Kidney (tissue), 22 donors: ENCODE measurements at places on chromosomes 7 and 10. TPM values are rescaled to one million over a fixed set of nuclear protein-coding genes. Genes with fewer than 3 reads are reported as not detected.

- no peaks in the 10 kb centered on the region for H3K27me3 ChIP-seq
- H3K4me1 ChIP-seq = no peaks in the 10 kb centered on the region
- H3K27ac ChIP-seq = no peak overlapping the region
- no peak overlapping the region for H3K4me3 ChIP-seq
Measured at GRCh38 chr7:28484606-28484935, 72.3 kb downstream of the CREB5 start.

DNA sequence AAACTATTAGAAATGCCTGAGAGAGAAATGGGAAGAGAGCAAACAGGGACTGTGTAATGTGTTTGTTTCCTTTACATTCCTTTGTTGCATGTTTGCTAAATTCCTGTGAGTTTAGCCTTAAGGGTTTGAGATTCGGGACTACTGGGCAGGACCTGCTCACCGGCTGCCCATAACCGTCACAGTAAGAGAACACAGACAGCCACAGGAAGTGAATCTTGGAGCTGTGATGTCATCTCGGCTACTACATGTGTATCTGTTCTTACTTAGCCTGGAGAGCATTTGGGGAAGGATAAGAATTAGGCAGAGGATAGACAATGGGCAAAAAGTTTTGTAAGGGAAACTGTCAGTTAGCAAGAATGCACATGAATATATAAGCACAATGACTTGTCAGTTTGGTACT is 485.1 kb upstream of the KLF6 start:
- no peak overlapping the region for H3K4me3 ChIP-seq

DNA sequence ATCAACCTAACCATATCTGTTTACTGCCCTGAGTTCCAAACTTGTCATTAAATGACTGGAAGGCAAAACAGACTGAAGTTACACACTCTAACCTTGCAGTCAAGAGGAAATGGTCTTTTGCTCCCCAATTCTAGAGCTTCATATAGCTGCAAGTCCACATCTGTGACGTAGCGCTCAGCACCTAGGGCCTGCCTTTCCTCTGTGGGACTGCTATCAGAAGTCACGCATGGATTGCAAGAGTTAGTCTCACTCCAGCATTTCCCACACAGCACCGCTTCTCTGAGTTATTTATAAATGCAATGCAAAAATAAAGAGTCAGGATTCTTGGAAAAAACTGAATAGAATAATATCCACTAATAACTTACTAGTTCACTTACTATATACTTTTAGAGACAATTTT is 96.9 kb downstream of the ELMO1 start:
- no peaks in the 10 kb centered on the region for H3K36me3 ChIP-seq
- no peaks in the 10 kb centered on the region for H3K27me3 ChIP-seq
- DNase-seq = no peak
- no peaks in the 10 kb centered on the region for H3K4me1 ChIP-seq

GRCh38 chr7:36684954-36685353 is 39.3 kb downstream of the AOAH start:
- H3K27me3 ChIP-seq = no peaks in the 10 kb centered on the region
- no peak overlapping the region for H3K27ac ChIP-seq
- no peaks in the 10 kb centered on the region for H3K4me1 ChIP-seq
- no peaks in the 10 kb centered on the region for H3K36me3 ChIP-seq
- DNase-seq = no peak
- no peak overlapping the region for H3K4me3 ChIP-seq

The NODAL gene
- total RNA-seq = not detected

DNA sequence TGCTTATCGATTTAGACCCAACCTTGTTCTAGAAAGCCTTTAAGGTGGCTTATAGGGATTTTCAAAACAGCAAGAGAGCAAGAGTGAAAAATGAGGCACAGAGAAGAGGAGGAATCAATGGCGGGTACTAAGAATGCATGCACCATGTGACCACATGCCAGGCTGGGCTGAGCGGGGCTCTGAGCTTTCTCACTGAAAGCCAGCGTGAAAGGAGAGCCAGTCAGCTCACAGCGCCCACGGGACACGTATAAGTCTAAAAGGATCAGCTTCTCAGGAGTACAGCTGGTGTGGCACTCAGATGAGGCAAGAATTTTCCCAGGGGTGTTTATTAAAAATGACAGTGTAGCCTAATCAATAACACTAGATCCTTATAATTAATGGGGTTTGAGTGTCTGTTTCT is 114.3 kb downstream of the SLIT1 start:
- DNase-seq = no peak
- H3K4me3 ChIP-seq = no peak overlapping the region
- no peak overlapping the region for H3K27ac ChIP-seq
- H3K36me3 ChIP-seq = no peaks in the 10 kb centered on the region
- no peaks in the 10 kb centered on the region for H3K4me1 ChIP-seq
- no peaks in the 10 kb centered on the region for H3K27me3 ChIP-seq
